Thoracic aorta (tissue), 2 donors: ENCODE measurements at places on chromosomes 7 and 10. TPM values are rescaled to one million over a fixed set of nuclear protein-coding genes. Genes with fewer than 3 reads are reported as not detected.

Gene CDHR1
- total RNA-seq, result 0.14 TPM

GRCh38 chr10:113056441-113057021, 106.5 kb downstream of the TCF7L2 start:
- DNase-seq, result no peak

GRCh38 chr7:103710247-103710646, 264.2 kb upstream of the SLC26A5 start:
- DNase-seq, result no peak

Gene C7orf33
- total RNA-seq, result not detected

DNA sequence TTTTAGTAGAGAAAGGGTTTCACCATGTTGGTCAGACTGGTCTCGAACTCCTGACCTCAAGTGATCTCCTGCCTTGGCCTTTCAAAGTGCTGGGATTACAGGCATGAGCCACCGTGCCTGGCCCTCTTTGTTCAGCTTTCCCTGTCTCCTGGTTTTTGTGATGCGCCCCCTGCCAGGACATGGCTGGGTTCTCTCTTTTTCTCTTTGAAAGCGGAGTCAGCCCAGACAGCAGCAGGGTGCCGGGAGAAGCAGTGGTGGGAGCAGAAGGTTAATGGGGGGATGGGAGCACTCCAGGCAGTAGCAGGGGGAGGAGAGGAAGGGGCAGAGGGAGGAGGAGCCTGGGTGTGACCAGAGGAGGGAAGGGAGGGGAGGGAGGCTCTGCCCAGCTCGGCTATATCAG, 1.8 kb downstream of the MUC3A start:
- DNase-seq, result no peak

DNA sequence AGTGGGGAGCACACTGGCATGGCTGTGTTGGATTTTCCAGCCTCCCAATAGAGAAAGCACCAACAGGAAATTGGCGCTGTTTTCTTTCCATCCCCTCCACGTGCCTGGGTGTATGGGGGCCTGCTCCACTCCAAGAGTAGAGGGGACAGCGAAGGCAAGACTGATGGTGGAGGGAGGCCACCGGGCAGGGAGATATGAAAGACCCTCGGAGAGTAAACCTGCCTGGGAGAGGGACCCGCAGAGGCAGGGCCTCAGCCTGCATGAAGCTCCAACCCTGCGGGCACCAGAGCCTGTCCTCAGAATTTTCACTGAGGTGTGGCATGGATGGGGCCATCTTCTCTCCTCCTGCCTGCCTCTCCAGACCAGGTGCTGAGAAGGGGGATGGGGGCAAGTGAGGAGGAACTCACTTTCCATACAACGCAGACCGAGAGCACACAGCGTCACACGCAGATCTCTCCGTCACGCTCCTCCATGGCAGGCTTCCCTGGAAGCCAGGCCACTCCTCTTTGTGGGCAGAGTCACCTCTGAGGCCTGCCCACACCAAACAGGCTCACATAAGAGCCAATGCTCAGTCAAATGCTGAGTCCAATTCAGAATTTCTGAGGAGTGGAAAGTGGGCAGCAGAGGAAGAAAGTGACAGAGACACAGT, 18.8 kb downstream of the ANXA11 start:
- no peak for DNase-seq

Gene DYNC1I1
- 69.1 TPM for total RNA-seq

DNA sequence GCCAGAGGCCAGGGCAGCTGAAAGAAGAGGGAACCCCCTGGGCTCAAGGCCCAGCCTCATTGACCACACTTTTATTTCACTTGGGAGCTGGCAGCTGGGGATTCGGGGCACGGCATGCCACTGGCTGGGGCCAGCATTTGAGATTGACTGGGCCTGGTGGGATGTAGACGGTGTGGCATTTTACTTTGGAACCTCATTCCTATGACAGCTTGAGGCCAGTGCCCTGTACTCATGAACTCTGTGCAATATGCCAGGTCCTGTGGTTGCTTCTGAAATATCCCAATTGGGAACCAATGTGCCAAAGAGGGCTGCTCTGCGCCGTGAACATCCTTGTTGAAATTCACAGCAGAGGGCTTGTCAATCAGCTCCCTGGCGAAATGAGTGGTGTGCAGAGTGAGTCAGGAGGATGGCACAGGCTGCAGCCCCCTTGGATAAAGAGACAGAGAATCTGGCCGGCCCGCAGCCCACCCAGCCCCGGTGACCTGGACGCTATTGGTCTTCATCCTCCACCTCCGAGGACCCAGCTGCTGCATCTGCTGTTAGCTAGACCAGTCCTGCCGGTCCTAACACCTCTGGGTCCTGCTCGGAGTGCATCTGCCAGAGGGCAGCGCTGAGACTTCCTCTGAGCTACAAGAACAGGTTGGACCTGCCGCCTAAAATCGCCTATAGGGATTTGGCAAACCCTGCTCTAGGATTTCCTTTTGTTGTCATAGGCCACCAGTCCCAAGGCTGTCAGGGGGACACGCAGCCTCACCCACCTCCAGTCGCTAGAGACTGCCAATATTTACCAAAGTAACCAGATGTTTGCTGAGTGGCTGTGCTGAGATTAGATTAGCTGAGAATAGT, 58.0 kb downstream of the PRKAG2 start:
- no peak for DNase-seq

DNA sequence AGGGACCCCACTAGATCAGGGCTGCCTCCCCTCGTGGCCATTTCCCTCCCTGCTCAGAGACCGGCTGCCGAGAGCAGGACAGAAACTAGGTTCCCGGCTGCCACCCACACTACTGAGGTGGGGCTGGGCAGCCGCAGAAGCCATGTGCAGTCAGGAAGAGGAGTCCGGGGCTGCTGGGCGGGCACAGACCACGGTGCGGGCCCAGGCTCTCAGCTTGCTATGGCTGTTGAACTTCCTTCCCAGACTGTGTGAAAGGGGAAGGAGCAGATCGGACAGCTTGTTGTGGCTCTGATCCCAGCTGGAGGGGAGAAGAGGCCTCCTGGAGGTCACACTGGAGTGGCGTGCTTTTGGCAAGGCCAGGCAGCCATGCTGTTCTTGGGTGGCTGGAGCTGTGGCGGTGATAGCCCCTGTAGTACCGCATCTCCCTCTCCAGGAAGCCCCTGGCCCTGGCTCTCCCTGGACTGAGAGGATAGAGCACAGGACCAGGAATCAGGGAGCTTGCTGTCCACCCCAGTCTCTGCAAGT, 56.8 kb downstream of the HK1 start:
- no peak for DNase-seq

Gene PKD2L1
- total RNA-seq, result 0.56 TPM

Gene SPDYE2
- total RNA-seq, result not detected

Gene ABCB1
- 1.4 TPM for total RNA-seq

Gene NXPH1
- not detected for total RNA-seq

Gene COL13A1
- total RNA-seq, result 23.1 TPM
